ENCODE measurements at places on chromosomes 7 and 10.
A peak's percentile ranks its signal among the peaks of the same experiment; 100 is the strongest.

- no peak for DNase-seq
Measured at GRCh38 chr7:101739775-101740398, 77.5 kb upstream of the CUX1 start.

DNA sequence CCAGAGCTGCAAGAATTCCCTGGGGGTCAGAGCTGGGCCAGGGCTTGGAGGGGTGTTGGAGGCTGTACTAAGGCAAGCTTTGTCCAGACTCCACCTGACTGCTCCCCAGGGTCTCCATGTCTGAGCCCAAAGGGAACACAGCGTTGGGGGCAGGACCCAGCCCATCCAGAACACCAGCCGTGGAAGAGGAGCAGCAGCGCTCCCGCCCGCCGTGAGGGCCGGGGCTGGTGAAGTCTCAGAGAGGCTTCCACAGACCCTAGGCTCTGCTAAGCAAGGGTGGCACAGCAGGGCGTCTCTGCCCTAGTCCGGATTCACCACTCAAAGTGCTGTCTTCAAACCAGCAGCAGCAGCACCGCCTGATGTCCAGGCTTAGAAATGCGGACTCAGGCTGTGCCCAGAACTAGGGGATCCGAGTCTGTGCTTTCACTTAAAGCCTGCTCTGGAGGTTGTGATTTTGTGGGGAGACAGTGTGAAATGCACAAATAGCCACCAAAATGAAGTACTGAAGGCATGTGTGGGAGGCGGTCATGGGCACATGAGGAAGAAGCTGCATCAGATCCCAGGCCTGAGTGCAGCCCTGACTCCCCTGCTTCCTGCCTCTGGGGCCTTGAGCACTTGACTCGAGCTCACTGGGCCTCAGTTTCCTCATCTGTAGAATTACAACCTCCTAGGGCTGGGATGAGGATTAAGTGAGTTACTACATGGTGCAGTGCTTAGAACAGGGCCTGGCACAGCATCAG, 16.6 kb upstream of the AQP1 start:
- no peak for DNase-seq

- DNase-seq = no peak
Measured at GRCh38 chr10:50333872-50334271, 82.6 kb upstream of the ASAH2 start.

- DNase-seq = no peak
Measured at GRCh38 chr10:125538947-125539731, 143.8 kb downstream of the TEX36 start.

- DNase-seq = no peak
Measured at GRCh38 chr10:85642421-85643170, 724.0 kb downstream of the GRID1 start.

GRCh38 chr10:80104066-80104926, 25.8 kb downstream of the TMEM254 start:
- no peak for DNase-seq

DNA sequence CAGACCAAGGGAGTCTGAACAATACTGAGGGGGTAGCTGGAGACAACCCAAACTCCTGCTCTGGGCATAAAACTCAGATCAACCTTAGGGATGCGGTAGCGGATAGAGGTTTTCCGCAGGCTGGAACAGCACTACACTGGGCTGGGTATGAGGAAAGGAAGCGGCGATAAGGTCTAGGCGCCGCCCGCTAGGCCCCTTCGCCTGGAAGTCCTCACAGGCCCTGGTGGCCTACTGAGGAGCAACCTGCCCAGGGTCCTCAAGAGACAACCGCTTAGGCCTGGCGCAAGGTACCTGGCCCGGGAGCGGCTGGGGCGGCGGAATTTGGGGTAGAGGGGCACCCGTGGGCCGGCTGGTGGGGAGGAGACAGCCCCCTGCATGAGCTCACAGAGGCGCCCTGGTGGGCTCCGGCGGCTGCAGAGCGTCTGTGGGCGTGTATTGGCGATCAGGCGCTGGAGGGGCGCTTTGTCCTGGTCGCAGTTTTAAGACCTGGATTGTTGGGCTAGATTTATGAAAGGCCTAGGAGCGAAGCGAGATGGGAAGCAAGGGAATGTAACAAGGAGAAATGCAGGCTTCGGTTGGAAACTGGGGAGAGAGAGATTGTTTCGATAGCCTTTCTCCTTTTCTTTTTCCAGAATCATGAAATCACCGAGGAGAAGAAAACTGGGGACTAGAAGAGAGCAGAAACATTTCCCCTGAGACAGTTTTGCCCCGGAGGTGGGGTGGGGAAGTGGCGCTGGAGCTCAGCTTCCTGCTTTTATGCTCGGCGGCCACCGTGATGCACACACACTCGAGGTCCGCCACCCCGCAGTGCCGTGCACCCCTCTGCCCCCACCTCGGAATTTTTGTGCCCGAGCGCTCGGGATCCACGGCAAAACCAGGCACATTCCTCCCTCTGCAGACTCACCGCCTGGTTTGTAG, 2.4 kb upstream of the NKX2-3 start:
- no peak for DNase-seq

DNA sequence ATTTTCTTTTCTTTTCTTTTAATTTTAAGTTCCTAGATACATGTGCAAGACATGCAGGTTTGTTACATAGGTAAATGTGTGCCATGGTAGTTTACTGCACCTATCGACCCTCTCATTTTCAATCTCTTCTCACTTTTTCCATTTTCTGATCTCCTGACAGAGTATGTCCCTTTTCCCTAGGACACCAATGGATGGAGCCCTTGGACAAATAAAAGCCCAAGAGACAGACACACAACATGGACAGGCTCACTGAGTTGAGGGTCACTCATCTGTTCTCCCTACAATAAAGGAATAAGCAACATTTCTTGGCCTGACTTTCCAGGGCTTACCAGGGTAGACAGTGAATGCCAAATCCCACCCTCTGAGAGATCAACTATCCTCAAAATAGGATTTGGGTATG, 15.2 kb upstream of the UBE2D1 start:
- no peak for DNase-seq

DNA sequence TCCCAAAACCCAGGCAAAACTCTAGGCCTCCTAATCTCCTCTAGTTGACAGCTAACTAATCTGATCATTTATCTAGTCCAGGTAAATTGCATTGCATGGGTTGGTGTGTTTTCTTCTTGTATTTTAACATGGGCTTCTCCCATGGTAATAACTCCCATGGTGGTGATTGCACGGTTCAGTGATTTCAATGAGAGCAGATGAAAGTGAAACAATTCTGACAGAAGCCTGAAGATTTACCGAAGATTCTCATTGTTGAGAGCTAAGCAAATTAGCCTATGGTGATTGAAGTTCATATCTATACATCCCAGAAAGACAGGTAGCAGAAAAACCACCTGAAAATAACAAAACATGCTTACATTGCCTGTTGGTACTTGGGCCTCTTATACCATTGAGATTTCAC, 26.6 kb upstream of the LIPN start:
- DNase-seq = no peak

DNA sequence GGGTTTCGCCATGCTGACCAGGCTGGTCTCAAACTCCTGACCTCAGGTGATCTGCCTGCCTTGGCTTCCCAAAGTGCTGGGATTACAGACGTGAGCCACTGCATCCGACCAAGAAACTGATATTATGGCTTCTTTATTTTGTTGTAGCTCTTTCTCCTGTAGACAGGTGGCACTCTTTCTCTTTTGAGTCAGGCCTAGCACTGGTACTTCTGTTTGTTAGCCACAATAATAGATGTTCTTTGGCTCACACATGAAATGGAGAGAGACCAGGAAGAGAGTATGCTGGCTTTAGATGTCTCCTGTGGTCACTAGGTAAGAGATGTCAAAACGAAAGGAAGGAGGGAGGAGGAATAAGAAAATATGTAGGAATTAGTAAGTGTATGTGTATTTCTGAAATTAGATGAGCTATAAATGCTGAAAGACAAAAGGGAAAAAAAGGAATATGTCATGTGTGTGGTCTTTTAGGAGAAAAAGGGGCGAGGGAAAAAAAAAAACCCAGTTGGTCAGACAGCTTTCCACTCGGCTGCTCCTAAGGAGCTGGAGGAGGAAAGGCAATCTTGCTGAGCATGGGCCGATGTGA, 78.7 kb downstream of the CLEC2L start:
- DNase-seq = no peak

DNA sequence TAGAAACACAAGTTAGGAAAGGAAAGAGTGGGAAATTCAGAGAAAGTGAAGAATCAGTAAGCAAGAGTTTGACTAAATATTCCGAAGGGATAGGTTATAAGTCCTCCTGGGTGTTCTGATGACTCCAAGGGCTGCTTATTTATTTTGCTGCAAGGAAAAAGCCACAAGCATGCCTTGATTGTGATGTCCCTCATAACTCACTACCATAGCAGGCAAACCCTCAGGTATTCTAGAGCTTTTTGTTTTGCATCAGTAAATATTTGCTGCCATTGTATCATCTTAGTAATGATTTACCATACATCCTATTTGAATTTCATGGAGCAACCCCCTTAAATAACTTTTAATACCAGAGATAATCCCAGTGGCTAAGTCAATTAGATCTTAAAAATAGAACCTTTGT, 688.1 kb downstream of the SUGCT start:
- DNase-seq = no peak

DNA sequence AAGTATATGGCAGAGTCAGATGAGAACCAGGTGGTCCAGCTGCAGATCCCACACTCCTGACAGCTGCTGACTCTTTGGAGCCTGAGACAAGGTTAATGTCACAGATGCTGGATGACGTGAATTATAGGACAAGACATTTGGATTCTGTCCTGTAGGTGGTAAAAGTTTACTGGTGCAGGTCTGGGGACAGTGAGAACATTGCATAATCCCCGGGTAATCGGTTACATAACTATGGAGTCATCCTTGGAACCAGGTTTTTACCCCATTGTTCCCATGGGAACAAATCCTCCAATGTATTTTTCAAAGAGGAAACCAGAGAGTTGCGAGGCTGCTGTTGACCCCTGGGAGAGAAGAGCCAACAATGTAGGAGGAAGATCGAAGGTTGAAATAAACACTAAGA, 27.5 kb upstream of the ZCCHC24 start:
- no peak for DNase-seq

GRCh38 chr7:34835901-34836600, 178.0 kb downstream of the NPSR1 start:
- no peak for DNase-seq

DNA sequence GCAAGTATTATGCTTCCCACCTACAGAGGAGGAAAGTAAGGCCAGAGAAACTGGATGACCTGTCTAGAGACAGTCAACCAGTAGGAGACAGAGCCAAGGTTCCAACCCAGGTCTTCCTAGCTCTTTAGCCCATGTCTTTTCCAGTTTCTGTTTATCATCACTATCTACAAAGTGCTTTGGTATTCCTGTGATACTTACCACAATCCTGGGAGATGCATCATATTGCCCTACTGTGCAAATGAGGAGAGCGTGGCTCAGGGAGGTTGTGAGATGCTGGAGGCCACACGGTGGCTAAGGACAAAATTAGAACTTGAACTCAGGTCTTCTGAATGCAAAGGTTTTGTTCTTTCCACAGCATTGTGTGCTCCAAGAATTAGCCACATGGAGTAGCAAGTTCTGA, 11.2 kb upstream of the PLEKHA1 start:
- no peak for DNase-seq

DNA sequence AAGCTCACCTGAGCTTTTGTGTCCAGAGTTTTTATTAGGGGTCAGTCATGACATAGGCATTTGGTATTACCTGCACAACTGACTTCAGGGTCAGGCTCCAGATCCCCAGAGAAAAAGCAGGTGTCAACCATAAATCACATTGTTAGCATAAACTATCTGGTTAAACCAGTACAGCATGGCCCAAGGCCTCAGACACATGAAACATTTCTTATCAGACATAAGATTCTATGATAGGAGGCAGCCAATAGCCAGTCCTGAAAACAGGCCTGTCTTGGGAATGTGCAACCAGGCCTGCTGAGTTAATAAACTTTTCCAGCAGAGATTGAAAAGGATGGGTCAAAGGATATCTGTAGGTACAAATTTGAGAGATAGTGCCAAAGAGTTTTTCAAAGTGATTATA, 116.1 kb downstream of the TPST1 start:
- no peak for DNase-seq

DNA sequence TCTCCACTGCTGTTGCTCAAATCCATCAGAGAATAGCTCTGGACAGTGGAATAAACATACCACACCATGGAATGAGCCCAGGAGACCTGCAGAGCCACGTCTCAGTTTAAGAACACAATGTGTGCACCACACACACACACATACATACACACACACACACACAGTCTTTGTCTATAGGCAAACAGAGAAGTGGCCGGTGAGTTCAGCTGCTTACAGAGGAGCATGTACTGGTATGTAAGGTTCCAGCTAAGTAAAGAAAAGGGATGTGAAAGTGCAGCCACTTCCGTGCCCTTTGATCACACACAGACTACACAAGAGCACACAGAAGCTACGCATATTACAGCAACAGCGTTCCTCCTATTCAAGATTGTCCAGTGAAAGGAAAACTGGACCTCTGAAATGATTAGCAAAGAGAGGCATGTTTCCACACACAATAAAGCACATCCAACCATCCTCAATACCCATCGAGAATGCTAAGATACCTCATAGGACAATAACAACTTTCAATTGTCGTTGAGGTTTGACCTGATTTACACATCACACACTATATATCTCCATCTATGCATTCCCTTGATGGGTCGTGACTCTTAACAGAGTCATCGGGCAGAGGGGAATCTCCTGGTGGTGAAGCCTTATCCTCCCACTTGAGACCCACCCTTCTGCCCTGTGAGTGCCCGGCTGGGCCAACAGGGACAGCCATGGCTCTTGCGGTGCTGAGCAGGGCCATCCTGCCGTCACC, 23.6 kb downstream of the SLC35B4 start:
- no peak for DNase-seq

GRCh38 chr10:50310560-50311174, 59.4 kb upstream of the ASAH2 start:
- peak; percentile 69 for DNase-seq

GRCh38 chr7:46047581-46047980, 126.5 kb upstream of the IGFBP3 start:
- no peak for DNase-seq

DNA sequence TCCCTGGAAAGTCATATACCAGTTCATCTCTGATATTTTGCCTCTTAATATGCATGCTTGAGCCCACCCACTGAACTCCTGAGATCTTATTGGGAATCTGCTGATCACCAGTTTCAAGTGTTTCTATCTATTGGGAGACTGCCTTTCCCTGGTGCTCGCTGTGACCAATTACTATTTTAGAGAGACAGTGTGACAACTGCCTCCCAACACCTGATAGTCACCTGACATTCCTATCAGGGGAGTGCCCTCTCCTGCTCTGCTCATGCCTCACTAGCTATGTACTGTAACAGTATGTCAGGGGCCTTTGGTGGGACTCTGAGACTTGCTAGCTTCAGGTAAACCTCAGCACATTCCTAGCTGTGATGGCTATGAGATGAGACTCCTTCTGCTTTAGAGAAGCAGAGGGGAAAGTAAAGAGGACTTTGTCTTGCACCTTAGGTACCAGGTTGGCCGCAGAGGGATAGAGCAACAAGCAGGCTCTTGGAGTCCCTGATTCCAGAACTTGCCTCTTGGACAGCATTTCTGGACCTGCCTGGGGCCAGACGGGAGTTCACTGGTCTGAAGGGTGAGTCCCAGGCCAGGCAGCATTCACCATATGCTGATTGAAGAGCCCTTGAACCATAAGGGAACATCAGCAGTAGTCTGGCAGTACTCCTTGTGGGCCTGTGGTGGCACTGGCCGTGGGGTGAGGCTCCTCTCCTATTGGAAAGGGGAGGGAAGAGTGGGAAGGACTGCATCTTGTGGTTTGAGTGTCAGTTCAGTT, 34.4 kb upstream of the ARHGAP12 start:
- no peak for DNase-seq

All from D341Med (cell line).